Activated CD4-positive, CD25-positive, alpha-beta regulatory T cell treated with anti-CD3 and anti-CD28 coated beads, Interleukin-2, amount 50 U/mL, for 24 hours (primary cell): ENCODE measurements at places on chromosomes 3 and 15.

DNA sequence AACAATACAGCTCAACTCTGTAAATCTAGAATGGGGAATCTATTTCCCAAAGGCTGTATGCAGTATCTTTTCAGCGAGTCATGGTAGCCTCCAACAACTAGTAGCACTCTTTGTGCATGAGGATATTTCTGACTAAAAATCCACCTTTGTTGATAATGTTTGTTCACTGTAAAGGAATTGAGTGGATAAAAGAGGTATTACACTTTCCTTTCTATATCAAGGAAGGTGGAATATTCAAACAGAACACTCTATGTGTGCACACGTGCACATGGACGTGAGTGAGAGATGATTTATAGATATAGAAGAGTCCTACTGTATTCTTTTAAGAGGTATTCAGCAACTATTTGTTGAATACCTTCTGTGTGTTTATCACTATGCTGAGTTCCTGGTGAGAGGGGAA, 68.2 kb downstream of the CMSS1 start:
- no peak for ATAC-seq

DNA sequence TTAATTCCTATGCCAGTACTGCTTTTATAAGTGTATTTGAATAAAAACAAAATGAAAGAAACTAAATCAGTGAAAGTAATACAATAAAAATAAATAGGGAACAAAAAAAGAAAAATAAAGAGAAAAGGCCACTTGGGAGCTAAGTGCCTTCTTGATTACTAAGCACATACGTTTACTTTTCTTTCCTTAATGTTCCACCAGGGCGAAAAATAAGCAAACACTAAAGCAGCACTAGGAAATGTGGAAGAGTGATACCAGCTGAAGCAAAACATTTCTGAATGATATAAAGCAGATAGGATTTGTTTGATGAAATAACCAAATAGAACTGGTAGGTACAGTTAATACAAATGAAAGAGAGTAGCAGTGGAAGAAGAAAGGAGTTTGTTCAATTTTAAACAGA, 132.8 kb upstream of the ZPLD1 start:
- ATAC-seq = no peak

DNA sequence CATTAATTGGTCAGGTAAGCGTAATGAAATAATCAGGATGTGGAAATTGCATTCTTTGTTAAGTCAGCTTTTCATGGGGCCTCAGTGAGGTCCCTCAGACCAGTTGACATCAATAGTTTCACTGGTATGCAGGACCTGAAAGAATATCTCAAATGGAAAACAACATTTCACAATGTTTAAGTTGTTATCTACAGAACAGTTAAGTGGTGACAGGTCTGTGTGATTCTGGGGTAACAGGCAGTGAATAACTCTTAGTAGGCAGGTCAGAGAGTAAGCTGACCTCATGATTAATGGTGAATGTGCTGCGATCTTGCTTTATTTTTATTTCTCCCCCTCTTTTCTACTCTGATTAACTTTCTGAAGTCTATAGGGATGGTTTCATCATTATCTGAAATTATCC, 28.9 kb upstream of the ACP3 start:
- no peak for ATAC-seq

DNA sequence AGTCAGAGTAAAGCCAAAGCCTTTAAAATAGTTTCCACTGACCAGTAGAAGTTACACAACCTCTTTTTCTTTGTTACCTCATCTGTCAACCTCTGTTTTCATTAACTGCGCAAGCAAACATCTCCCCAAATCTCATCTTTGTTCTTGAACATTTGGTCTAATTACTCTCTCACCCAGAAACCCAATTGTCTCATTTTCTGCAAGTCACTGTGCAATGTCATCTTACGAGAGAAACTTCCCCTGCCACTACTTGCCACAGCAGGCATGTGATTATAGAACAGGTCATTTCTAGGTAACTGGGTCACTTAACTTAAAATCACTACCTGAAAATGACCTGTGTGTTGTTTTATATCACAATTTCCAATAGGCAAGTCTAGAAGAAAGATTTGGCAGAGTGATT, 159.4 kb downstream of the SI start:
- ATAC-seq = no peak
